ENCODE measurements at places on chromosomes 2 and 18.

DNA sequence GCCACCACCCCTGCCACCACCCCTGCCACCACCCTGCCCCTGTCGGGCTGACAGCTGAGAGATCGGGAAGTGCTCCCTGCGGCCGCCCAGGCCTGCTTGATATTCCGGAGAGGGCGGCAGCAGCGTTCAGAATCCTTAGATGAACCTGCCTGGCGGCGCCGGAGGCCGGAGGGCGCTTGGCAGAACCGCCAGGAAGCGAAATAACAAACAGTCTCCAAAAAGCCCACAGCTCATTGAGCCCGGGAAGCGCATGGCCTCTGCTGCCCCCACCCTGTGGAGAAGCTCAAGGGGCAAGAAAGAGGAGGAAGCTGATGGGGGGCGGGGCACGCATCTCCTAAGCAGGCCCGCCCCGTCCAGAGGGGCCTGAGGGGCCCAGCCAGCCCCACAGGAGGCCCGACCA lies 92.2 kb upstream of the MBOAT2 start:
- DNase-seq = peak; percentile 48

GRCh38 chr18:4058179-4058578 lies 396.9 kb downstream of the DLGAP1 start:
- no peak for DNase-seq

DNA sequence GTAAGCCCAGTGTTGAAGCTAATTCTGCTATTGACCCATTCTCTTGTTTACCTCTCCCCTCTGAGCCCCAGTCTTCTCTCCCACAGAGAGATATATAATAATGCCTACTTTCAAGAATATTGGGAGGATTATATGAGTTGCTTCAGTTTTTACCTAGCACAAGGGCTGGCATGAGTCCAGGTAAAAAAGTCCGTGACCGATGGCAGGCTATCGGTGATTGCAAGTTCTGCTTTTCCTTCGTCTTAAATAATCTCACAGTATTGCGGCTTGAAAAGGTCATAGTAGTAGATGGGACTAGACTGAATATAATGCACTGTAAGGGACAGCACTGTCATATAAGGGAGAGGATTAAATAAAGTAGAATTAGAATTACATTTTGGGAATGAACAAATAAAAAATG lies 77.6 kb downstream of the KIF5C start:
- no peak for DNase-seq

DNA sequence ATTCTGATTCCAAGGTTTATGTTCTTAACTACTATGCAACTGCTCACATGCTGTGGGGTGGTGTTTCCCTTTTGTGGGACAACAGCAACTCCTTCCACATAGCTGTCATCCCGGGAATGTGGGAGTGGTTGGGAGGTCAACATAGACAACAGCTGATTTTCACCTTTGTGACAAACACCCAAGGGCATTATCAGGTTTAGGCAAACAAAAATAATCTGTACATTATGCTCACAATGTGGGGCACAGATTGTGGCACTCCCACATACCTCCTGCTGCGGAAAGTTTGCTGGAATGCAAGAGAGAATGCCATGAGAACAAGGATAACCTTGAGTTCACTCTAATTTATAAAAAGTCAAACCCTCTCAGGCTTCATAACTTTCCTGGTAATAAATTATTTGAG lies 582.6 kb downstream of the CNTNAP5 start:
- DNase-seq = no peak

DNA sequence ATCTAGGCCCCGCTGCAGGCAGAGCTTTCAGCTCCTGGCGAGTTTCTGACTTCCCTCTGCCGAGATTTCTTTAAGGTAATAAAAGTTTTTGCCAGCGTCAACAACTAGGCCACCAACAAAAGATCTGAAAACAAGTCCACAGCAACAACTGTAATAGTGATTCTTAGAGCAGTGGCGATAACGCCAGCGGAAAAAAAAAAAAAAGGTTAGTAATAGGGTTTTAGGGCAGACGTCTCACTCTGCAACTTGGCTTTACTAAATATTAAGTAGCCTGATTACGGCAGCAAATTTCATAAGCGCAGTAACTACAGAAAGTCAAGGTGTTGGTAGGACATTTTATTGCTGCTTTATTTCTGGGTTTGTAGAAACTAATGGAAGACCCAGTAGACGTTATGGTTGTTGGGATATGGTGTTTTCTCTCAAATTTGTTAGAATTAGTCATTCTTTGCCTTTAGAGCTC lies 481 bp downstream of the SLC30A6 start:
- DNase-seq = no peak

- peak; percentile 36 for DNase-seq
Observed at GRCh38 chr18:45588376-45589355, 26.6 kb upstream of the SLC14A2 start.

- DNase-seq = no peak
Observed at GRCh38 chr18:11871501-11871900, 20.3 kb downstream of the CHMP1B start.

GRCh38 chr2:134362152-134362668 lies 108.3 kb downstream of the MGAT5 start:
- DNase-seq = no peak

DNA sequence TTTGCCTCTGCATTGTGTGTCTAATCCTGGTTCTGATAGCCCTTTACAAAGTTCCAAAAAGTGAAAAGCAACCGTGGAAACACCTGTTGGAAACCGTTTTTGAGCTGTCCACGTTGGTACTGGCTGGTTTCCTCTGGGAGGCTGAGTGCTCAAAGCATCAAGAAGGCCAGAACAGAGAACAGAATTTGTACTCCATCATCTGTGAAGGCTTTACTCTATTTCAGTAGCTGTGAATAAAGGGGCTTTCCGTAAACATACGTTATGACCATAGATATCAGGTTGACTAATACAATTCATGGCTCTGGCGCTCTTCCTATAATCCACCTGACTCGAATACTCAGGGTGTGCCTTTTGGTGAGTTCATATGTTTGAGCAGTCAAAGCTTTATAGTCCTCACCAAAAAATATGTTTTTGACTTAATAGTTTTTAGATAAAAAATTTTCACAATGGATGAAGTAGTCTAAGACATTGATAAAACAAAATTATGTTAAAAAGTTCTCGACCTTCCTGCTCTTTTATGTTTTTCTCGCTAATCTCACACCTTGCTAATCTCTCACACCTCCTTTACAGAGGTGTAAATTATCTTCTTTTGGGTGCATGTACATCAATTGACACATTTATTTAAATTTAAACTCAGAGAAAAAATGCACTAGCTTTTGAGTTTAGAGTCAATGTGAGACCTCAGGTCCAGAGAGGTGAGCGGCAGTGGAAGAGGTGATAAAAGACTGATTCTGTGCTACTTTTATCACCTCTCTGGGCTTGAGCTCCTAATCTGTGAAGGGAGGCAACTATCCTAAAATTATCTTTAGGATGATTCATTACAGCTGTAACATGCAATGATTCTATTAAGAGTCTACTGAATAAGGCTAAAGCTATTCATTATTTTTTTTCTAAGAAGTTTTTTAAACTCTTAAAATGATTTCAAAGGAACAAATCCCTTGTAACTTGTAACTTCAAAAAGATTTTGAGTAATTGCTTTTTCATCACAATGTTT lies 65.3 kb downstream of the CXCR4 start:
- no peak for DNase-seq

GRCh38 chr2:42046819-42047487 lies 868 bp upstream of the PKDCC start:
- DNase-seq = no peak

DNA sequence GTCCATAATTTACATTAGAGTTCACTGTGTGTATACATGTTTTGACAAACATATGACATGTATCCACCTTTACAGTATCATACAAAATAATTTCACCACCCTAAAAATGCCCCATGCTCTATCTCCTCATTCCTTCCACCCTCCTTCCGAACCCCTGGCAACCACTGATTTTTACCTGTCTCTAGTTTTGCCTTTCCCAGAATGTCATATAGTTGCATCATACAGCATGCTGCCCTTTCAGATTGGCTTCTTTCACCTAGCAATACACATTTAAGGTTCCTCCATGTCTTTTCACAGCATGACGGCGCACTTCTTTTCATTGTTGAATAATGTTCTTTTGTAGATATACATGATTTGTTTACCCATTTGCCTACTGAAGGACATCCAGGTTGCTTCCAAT lies 10.4 kb downstream of the LRPPRC start:
- no peak for DNase-seq

DNA sequence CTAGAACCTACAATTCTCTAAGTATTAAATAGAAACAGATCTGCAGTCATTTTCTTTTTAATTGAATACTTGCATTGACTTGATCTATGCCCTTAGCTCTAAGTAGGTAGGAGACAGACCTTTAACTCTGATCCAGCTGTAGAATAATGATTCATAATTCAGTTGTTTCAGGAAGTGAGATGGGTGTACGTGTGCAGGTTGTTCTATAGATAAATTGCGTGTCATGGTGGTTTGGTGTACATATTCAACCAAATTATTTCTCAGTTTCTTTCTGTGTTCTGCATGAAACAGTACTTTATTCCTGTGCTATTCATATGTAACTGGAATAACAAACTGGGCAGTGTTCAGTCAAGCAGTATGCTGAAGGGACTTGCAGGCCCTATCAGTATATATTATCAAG lies 34.3 kb upstream of the CD226 start:
- no peak for DNase-seq

DNA sequence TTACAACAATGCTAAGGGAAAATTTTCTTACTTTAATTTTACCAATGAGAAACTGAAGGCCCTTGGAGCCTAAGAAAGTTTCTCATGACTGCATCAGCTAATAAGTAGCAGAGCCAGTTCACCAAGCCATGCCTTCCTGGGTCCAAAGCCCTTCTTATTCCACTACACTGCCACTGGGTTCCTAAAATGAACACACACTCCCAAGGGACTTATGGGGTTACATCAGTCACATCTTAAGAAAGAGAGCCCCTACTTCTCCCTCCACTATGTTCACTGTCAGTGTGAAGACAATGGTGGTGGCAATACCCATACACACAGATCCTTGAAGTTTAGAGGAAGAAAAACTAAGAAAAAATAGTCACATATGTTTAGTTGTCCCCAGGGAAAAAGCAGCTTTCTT lies 20.6 kb downstream of the MBD2 start:
- no peak for DNase-seq

GRCh38 chr2:198753101-198753500 lies 704.6 kb downstream of the SATB2 start:
- no peak for DNase-seq

DNA sequence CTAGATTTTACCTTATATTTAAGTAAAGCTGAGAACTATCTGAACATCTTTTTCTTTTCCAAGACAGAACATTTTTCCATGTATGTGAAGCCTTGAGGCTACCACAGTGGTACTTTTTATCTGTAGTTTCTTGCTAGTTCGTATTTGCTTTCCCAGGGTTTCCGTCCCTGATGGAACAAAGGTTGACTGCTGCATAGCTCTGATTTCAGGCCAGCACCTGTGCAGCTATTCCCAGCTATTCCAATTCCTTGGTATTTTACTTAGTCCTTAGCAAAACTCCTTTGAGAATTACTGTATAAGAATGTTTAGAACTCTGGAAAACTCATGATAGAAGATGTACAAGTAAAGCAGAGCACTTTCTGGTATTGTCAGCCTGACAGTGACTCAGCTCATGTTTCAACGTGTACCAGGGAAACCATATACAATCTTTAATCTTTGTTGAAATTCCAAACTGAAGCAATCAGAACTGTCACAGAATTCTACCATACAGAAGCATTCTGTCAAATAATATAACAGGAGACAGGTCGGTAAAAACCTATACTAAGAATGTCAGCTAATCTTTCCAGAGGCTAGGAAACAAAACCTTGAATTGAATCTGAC lies 162.2 kb downstream of the PKP4 start:
- DNase-seq = peak; percentile 36

DNA sequence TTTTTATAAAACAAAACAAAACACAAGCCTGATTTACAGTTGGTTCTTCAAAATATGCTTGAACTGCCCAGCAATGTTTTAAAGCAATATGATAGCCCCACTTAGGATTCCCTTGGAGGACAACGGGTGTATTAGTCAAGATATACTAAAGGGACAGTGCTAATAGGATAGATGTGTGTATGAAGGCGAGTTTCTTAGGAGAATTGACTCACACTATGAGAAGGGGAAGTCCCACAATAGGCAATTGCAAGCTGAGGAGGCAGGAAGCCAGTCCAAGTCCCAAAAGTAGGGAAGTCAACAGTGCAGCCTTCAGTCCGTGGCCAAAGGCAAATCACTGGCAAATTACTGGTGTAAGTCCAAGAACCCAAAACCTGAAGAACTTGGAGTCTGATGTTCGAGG lies 167.9 kb downstream of the CBLN2 start:
- no peak for DNase-seq

DNA sequence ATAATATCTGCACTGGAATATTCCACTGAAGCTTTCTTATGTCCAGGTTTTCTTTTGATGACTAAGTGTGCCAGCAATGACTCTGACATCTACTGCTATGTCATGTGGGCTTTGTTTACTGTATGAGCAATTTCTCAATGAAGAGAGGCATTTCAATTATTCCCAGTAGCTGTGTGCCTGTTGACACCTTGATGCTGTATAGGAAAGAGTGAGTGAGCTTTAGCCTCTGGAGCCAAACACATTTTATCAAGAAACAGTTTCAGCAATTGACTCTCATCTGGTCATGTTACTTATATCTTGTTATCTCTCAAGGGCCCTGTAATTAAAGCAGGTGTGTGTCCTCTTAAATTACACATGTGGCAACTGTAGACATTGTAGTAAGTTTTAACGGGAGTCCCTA lies 493.2 kb upstream of the FANCL start:
- DNase-seq = peak; percentile 7

- no peak for DNase-seq
Observed at GRCh38 chr2:217942731-217943335, 60.0 kb downstream of the TNS1 start.

DNA sequence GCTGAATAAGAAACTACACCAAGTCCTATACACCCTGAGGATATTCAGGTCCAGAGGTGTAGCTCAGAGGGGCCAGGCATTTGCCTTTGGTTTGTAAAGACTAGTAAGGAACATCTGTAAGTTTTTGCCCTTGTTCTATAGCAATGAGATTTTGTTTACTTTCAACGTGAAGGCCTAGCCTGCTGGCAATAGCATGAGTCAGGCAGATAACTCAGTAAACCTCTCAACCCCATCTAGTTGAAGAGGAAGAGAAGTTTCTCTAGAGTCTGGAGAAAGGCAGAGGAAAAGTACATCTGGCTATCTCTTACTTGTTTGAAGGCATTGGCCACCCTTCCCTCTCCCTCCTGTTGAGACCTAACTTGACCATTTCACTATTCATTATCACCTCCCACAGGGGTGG lies 70.3 kb upstream of the ZNF521 start:
- DNase-seq = no peak

DNA sequence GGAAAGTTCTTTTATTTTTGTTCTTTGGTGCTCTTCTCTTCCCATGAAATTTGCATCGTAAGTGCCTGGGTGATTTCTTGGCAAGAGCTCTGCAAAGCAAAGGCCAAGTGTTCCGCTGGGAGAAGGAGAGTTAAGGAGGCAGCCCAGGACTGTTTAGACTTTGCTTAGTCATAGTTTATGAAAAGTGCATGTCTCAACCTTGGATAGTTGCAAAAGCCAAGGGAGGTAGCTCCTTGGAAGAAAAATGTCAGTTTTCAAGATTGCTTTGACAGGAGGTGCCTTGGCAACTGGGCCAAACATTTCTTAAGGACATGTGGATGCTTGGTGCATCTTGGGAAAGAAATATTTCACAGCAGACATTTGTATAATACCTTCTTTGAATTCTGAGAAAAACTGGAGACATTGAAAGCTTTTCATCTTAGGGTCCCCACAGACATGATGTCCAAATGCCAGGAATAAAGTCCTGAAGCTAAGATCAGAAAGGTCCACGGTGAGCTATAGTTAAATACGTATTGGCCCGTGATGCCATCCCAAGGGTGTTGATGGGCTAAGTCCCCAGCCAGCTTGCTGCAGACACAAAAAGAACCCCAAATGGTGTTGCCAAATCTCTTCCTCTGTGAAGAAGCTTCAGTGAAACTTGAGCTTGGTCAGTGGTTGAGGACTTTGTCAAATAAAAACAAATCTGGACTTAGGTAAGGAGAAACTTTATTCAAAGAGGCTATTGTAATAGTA lies 96.3 kb upstream of the THUMPD2 start:
- peak; percentile 97 for DNase-seq

All from cardiac fibroblast (primary cell).